Stimulated activated naive CD8-positive, alpha-beta T cell treated with anti-CD3 and anti-CD28 coated beads, Interleukin-15, Interleukin-2, amounts not matched to agents 100 U/mL and 50 U/mL, for 24 hours (primary cell): ENCODE measurements at places on chromosomes 12 and 14.

DNA sequence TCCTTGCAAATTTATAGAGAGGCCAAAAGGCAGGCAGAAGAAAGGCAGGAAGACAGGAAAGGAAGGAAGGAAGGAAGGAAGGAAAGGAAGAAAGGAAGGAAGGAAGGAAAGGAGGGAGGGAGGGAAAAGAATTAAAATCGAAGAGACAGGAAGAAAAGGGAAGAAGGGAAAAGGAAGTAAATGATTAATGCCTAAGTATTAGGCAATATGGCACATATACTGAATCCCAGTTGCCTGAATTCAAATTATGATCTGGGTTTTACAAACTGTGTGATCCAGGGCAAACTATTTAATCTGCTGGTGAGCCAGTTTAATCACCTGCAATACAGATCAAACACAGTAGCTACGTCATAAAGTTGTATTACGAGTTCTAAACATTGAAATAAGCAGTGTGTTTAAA lies 983.6 kb downstream of the FLRT2 start:
- DNase-seq = no peak

- no peak for DNase-seq
Observed at GRCh38 chr12:129863938-129864337, 39.9 kb downstream of the TMEM132D start.

GRCh38 chr14:36805131-36805559 lies 143.5 kb downstream of the PAX9 start:
- DNase-seq = no peak

DNA sequence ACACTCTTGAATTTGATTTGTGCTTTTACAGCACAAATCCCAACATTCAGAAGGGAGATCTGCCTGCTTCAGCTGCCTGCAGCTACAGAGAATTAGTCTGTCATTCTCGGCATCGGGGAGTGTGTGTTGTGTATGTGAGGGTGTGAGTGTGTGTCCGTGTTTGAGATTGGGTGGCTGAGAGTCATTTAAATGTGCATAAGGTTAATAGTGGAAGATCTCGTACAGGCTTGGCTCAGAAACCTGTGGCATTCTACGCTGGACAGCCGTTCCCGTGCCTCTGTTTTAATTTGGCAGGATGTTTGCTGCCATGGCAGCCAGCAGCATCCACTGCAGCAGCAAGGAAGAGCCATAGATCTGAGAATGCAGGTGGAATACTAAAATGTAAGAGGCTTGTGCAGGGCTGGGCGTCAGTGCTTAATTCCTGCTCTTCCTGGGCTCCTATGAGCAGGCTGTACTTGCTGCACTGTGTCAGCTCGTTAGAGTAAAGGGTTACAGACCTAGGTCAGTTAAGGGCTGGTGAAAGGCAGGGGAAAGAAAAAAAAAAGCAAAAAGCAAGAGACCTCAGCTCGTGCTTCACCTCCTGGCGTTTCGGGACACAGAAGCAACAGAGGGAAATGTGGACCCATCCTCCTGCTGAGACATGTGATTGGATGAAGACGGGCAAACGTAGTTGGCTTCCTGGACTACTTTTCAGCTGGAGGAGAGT lies 205.4 kb downstream of the NAV3 start:
- no peak for DNase-seq

- no peak for DNase-seq
Observed at GRCh38 chr12:30794591-30795409, 40.0 kb upstream of the CAPRIN2 start.

- DNase-seq = no peak
Observed at GRCh38 chr14:33857650-33858049, 93.2 kb downstream of the EGLN3 start.

GRCh38 chr12:97471194-97471593 lies 8.6 kb downstream of the RMST start:
- no peak for DNase-seq

- DNase-seq = no peak
Observed at GRCh38 chr12:107464644-107465043, 221.0 kb upstream of the PWP1 start.
